ENCODE measurements at places on chromosomes 7 and 10.

DNA sequence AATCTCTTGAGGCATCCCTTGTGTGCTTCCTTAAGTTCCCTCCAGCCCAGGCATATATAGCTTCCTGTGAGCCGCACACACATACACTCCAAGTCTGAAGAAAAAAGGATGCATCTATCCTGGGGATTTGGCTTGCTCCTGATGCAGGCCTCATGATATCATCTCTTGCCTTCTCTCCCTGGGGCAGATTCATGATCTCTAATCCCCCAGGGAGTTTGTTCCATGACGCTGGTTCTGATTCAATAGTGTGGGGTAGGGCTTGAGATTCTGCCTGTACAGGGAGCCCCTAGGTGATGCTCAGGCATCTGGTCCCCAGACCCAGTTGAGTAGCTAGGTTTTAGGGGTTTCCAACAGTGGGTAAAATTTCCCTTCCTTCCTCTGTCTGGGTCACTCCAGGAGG is 1.5 kb downstream of the PON1 start:
- no peak for DNase-seq

GRCh38 chr7:126689037-126689436 is 563.7 kb downstream of the GRM8 start:
- DNase-seq: no peak

DNA sequence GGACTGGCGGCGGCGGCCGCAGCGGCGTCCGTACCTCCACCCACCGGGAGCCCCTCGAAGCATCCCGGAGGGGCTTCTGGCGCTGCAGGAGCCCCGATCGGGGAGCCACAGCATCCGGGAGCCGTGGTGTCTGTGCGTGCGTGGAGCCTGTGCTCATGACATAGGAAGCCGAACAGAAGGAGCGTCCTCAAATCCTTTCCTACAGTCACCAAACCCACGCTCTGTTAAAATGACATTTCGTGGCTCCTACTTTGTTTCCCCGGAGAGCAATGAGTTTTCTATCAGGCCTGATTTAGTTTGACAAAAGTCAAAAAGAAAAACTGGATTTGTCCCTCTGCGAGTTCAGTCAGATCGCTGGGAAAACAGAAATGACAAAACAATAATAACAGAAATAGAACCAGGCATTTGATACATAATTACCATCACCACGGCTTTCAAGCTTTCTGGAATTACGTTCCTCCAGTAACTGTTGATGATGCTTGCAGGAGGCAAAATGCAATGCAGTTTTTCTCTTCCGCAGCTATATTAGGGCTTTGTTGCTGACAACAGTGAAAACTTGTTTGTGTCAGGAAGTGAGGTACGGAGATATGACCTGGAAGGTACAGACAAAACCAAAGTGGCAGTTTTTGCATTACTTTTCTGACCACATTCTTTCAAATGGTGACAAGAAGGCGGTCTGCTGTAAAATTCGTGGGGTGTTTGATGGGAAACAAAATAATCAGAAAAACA is 219.3 kb upstream of the MKLN1 start:
- DNase-seq: no peak

- no peak for DNase-seq
Observed at GRCh38 chr10:129094861-129095260, 372.2 kb upstream of the MGMT start.

- DNase-seq: no peak
Observed at GRCh38 chr10:10975647-10976046, 42.0 kb upstream of the CELF2 start.

DNA sequence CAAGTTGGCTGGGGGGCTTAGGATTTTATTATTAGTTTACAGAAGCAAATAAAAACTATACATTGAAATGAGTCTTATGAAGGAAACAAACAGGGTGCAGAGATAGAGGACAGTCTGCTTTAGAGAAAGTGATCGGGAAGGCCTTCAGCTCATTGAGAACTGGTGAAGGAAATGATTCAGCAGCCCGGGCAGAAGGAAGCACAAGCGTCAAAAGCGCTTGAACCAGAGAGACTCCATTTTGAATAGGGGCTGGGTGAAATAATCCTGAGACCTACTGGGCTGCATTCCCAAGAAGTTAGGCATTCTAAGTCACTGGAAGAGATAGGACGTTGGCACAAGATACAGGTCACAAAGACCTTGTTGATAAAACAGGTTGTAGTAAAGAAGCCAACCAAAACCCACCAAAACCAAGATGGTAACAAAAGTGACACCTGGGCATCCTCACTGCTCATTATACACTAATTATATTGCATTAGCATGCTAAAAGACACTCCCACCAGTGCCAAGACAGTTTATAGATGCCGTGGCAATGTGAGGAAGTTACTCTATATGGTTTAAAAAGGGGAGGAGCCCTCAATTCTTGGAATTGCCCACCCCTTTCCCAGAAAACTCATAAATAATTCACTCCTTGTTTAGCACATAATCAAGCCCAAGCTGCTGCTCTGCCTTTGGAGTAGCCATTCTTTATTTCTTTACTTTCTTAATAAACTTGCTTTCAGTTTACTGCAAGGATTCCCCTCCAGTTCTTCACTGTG is 83.1 kb upstream of the MPP7 start:
- no peak for DNase-seq

- no peak for DNase-seq
Observed at GRCh38 chr10:20166096-20166675, 350.0 kb downstream of the PLXDC2 start.

DNA sequence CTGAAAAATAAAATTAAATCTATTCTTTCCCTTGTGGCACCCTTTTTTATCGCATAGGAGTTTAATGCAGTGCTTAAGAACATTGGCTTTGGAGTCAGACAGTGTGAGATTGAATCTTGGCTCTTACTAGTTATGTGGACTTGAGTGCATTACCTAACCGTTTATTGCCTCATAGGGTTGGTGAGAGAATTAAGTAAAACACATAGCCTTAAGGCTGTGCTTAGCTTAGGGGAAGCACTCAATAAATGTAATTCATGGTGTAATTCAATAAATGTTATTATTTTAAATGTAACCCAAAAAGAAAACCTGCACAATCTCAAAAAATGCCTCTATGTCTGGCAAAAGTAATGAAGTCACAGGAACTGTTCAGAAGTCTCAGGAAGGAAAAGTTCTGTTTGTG is 2.7 kb downstream of the STK17A start:
- DNase-seq: peak; percentile 73

DNA sequence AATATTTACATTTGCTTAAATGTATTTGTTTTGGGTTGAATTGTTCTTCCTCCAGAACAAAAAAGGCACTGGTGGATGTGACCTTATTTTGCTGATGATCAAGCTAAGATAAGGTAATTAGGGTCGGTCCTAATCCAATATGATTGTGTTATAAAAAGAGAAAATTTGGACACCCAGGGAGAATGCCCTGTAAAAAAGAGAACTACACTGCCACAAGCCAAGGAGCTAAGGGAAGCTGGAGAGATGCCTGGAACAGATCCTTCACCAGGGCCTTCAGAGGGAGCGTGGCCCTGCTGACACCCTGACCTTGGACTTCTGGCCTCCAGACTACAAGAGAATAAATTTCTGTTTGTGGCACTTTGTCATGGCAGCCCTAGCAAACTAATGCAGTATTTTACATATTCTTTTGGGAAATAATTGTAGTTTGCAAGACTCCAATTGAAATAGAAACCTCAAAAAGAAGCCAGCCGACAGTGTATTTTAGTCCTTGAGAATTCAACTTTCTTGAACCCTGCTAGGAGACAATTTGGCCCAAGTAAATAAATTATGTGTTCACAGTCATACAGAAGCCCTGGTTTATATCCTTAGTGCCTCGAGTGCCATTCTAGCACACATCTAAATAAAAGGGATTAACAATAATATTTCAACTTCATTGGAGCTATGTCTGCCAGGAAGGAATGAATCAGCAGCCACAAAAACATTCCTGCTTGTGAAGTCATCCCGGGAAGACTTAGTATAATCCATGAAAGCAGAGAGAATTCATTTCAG is 164.6 kb downstream of the PKD1L1 start:
- peak; percentile 84 for DNase-seq

- peak; percentile 89 for DNase-seq
Observed at GRCh38 chr10:88525371-88526069, 57.6 kb downstream of the RNLS start.

GRCh38 chr10:123999956-124000615 is 93.3 kb downstream of the CHST15 start:
- no peak for DNase-seq

DNA sequence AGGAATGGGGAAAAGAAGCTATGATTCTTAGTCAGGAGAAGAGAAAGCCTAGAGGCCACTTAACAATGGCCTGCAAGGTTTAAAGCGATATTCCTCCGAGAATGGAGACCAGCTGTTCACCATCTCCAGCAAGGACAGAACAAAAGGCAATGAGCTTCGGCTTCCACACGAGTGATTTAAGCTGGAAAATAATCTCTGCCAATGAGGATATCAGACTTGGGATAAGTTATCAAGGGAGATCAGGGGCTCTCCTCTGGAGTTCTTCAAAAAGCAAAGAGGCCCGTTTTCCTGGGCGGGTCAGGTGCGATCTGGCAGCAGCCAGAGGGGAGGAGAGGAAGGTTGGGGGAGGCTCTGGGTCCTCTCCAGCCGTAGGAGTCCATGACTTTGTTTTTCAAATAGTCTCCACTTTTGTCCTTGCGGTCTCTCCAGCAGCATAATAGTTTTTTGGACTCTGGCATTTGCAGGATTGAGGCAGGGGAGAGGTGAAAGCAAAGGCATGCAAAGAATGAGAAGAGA is 211.3 kb downstream of the SKIDA1 start:
- no peak for DNase-seq

DNA sequence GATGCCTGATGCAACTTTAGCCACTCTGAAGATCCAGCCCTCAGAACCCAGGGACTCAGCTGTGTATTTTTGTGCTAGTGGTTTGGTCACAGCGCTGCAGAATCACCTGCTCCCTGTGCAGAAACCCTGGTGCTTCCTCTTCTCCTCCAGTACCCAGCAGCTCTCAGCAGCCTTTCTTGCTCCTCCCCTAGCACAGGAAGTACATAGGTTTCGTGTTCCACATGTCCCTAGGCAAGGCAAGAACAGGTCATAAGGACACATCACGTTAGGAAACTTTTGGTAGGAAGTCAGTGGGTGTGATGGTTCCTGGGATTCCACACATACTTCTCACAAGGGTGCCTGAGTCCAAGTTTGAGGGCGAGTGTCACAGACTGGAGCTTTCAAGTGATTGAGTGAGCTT is 167.9 kb upstream of the PRSS1 start:
- DNase-seq: peak; percentile 43

DNA sequence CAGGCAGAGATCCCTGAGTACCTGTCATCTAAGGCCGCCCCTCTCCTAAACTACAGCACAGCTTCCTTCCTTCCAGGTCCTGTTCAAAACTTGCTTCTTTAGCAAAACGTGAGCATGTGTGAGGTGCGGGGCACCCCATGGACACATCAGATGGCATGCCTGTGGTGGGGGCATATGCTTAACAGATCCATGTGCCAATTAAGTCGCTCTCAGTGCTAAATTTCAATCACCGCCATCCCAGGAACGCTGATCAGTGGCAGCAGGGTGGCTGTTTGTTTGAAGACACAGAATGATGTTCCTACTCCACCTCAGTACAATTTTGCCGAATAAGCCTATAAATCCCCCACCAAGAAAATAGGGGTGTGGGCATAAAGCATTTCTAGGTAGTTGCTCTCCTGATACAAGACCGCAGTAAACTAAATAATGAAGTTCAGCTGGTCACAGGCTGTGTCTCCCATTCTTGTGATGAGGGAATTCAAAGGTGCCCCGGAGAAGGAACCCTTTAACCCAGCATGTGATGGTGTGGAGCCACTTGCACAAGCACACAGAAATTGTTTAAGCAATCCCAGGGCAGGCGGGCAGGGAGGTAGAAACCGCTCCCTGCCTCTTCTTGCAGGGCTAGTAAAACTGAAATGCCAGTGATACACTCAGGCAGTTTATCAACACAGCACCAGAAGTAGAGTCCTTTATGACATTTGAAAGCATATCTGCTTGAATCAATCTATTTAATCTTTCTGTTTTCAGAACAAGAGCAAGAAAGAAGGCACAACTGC is 205.7 kb downstream of the SORCS1 start:
- DNase-seq: no peak

Measured in NCI-H226 (cell line).